ENCODE measurements at places on chromosomes 6 and 20.
A peak's percentile ranks its signal among the peaks of the same experiment; 100 is the strongest.

DNA sequence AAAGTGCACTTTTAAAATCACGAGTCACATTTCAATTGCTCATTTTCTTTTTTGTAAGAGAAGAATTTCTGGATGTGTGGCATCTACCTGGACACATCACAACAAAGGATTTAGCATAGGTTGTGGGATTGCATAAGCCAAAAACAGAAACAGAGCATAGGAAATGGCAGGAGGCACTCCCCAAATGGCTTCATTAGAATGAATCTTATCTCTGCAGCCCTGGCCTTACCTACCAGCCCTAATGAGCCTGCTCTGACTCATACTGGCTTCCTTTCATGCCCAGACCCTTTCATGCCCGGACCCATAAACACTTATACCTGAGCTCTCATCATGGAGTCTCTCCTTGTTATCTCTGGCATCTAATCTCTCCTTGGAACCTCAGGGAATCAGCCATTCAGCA lies 23.9 kb upstream of the SPTLC3 start:
- no peak for DNase-seq

- DNase-seq, result no peak
Observed at GRCh38 chr6:19905584-19905983, 68.4 kb downstream of the ID4 start.

- peak; percentile 81 for DNase-seq
Observed at GRCh38 chr6:96015518-96016333, at the start of gene FUT9. Gene FUT9 (plus strand): TSS chr6:96015974. CDS start chr6:96203156, 187,182 bp downstream.

GRCh38 chr6:9095729-9096128 lies 660.4 kb upstream of the SLC35B3 start:
- DNase-seq, result no peak

GRCh38 chr20:44151621-44152416 lies 35.2 kb downstream of the JPH2 start:
- DNase-seq, result no peak

DNA sequence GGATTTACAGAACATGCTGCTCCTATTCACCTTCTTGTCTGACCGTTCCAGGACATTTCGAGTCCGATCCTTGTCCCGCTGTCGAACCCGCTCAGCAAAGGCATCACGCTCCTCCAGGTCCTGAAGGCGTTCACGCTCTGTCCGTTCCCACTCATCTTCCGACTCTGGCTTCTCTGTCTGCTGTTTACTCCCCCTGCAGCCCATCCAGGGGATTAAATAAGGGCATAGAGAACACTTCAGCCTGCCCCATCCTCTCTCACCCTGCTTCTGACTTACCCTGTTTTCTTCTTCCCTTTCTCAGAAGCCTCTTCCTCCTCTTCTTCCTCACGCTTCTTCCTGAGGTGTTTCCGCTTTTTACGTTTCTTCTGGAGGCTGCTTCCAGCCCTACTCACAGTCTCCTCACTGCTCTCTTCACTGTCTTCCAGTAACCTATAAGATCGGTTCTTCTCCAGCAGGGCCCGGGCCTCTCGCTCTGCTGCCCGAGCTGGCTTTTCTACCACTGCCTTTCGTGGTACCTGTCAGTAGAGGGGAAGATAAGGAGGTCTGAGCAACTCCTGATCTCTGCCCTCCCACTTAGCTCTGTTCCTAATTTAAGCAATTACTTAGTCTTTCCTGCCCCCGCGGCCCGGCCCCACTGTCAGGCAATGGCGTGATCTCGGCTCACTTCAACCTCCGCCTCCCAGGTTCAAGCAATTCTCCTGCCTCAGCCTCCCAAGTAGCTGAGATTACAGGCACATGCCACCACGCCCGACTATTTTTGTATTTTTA lies 1.9 kb downstream of the DHX16 start:
- no peak for DNase-seq

- no peak for DNase-seq
Observed at GRCh38 chr6:160027931-160028330, 59.0 kb downstream of the IGF2R start.

GRCh38 chr20:41055679-41056078 lies 27.1 kb downstream of the TOP1 start:
- DNase-seq, result no peak

DNA sequence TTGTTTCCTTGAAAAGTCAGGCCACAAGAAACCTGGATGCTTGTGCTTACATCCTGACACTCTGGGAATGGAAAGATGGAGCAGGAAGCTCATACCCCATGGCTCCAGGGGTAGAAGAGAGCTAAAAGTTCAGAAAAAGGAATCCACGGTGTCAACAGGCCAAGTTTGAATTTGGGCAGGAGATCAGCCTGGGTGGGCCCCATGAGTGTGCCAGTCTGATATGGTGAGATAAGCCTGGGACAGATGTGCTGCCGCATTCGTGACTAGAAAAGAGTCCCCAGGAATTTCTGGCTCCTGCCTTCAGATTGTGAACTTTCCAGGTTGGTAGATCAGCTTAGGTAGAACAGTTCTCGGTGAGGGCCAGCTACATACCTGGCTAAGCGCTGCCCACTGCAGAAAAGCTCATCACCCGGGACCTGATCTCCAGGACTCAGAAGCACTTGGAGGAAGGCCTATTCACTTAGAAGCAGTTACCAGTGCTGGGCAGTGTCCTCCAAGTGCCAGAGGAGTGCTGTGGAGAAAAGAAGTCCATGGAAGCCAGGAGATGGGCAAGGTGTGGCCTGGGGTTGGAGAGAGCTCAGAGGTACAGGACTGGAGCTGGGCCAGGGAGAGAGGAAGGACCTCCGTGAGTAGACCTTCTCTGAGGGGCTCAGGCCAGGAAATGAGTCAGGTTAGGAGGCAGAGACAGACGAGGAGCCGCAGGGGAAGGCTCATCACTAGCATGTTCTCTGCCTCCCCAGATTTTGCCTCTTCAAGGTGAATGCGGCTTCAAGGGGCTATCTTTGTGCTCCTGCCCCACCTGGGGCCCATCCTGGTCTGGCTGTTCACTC lies at the start of gene TSPO2:
TSS of gene TSPO2 (plus strand) at position 242 of the 830 bp plus-strand sequence. CDS start at position 761, 519 bp downstream.
- no peak for DNase-seq

DNA sequence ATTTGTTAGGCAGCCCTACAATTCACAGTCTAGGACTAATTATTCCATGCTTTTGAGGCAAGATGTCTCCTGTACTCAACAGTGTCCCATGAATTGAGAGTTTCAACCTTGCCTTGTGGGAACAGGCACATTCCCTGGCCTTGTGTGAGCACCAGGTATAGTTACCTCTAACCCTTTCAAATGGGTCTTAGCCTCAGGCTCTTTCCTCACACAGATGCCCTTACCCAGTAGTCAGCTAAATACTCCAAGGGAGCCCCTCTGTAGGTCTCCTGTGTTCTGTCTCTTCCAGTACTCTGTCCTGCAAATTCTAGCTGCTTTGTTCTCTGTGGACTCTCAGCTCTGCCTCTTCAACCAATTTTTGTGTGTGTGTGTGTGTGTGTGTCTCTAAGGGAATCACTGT lies 135.3 kb downstream of the ZFAND3 start:
- no peak for DNase-seq

DNA sequence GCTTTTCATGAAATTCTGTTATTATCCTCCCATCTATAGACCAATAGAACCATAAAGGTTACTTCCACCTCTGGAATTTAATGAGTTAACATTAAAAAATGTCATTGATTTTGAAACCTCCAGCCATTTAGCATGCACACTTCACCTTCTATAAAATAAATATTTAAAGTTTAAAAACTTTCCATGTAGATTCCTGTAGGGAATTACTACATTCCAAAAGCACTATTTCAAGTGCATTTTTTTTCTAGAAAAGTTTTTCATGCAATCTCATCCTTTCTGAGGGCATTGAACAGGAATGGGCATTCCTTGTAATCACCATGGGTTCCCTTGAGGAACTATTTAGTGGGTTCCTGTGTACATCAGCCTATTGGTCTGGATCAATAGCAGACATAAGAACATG lies 253.8 kb upstream of the RIN2 start:
- DNase-seq, result no peak

- no peak for DNase-seq
Observed at GRCh38 chr20:57986666-57987065, 241.8 kb downstream of the ANKRD60 start.

DNA sequence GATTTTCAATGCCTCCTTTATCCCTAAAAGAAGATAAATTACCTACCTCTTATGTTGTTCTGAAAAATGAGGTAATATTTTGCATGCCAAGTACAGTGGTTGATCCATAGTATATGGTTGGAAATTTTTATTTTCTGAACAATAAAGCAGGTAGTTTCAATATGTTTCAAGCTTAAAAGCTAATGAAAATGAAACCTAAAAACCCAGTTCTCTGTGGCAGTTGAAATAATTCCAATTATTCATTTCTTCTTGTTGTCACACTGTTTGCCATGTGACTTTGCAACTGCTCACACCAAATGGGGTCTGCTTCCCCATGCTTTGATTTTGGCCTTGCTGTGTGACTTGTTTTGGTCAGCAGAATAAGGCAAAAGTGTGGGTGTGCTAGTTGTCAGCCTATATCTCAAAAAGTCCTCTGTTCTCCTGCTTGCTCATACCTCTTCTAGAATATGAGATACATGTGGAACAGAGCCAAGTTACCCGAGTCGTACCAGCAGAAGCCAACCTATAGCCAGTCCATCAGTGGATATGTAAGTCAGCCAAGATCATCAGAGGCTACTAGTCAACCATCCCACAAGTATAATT lies 197.2 kb upstream of the THEMIS start:
- no peak for DNase-seq

- DNase-seq, result no peak
Observed at GRCh38 chr20:57638173-57638894, 18.1 kb upstream of the ZBP1 start.

DNA sequence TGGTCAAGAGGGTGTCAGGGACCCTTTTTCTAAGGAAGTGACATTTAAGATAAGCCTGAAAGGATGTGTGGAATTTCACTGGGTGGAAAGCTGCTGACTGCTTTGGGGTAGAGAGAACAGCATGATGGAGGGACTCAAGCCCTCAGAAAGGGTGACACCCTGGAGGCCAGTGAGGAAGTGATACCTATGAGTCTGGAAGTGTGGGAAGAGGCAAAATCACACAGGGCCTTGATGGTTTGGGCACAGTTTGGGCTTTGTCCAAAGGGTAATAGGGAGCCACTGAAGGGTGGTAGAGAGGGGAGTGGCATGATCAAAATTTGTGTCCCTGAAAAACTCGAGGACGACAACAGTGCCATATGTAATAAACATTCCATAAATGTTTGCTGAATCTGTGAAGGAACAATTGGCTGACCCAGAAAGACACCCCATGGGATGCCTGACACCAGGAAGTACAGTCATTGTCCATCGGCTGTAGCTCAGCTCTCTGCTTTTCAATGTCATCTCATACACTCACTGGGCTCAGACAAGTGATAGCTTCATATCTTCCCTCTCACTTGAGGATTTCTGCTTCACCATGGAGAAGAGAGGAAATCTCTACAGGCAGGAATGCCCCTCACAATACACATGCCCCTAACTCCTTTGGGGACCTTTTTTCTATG lies 21.3 kb downstream of the CASS4 start:
- DNase-seq, result no peak

DNA sequence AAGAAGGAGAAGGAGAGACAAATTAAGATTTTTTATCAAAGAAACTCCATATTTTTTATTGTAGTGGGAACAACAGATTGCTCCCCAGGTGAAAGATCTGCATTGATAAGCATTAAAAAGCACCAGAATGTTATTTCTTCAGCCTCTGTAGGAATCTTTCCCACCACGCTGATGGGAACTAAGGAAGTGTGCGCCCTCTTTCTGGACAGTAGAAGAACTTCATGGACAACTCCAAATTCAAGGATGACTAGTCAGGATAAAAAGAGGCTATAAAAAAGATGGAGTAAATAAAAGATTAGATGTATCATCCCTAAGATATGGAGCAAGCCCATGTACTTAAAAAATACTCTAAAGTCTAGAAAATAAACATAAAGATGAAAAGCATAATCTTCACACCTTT lies 45.8 kb upstream of the PAK5 start:
- DNase-seq, result no peak

DNA sequence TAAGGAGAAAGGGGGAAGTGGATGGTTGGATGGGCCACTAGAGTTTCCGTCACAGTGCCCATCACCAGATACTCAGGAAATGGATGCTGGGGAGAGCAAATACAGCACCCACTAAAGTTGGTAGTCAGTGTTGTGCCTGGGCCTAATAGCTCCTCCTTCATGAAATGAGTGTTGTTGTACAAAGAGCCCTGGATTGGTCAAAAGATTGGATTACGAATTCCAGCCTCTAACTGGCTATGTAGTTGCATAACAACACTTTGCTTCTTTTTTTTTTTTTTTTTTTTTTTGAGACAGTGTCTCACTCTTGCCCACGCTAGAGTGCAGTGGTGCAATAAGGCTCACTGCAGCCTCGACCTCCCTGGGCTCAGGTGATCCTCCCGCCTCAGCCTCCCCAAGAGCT lies 27.4 kb downstream of the KCNG1 start:
- DNase-seq, result no peak

- no peak for DNase-seq
Observed at GRCh38 chr6:116745176-116745575, 20.3 kb downstream of the FAM162B start.

DNA sequence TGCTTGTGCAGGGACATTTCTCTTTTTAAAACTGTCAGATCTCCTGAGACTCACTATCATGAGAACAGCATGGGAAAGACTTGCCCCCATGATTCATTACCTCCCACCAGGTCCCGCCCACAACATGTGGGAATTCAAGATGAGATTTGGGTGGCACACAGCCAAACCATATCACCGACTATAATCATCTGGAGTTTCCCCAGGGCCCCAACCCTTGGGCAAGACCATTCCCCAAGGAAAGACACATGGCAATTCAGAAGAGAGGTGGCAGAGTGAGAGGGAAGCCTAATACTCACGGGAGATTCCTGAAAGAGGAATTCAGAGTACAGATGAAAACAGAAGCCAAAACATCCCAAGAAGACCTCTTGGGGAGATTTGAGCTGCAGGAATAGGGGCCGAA lies 291.0 kb upstream of the PLCB4 start:
- DNase-seq, result no peak

- DNase-seq, result no peak
Observed at GRCh38 chr20:17494201-17494600, 37.0 kb downstream of the BFSP1 start.

DNA sequence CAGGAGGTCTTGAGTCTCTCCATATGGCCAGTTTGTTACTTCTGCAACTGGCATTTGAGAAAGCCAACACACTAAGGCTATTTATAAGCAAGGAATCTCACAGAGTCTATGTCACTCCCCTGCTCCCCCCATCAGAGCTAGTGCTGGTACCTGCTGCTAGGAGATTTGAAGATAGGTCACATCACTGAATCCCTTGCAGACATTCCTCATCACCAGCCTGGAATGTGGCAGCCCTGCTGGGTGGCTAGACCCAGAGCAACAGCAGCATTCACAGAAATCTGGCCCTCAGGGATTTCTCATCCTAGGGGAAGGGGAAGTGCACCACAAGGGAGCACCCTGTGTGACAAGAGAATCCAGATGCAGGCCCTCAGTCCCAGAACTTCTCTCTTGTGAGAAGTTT lies 672.1 kb downstream of the HACE1 start:
- no peak for DNase-seq

GRCh38 chr20:53535878-53536277 lies 57.8 kb downstream of the ZNF217 start:
- DNase-seq, result no peak
